RKO (cell line): ENCODE measurements at places on chromosomes 2 and 18.

DNA sequence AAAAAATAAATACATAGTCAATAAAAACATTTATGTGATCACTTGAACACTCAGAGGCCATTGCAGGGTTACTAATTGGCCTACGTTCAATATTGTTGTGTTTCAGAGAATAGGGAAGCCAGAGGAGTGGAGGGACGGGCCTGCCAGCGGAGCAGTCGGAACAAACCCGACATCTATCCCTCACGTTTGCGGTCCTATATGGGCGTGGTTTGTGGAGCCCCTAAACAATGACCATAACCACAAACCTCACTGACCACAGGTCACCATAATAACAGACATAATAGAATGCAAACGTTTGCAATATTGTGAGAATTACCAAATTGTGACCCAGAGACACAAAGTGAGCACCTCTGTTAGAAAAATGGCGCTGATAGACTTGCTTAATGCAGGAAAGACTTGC, 19.5 kb upstream of the ZNF516 start:
- DNase-seq, result no peak

GRCh38 chr2:40955635-40956034, 503.7 kb upstream of the SLC8A1 start:
- DNase-seq, result peak; percentile 6

DNA sequence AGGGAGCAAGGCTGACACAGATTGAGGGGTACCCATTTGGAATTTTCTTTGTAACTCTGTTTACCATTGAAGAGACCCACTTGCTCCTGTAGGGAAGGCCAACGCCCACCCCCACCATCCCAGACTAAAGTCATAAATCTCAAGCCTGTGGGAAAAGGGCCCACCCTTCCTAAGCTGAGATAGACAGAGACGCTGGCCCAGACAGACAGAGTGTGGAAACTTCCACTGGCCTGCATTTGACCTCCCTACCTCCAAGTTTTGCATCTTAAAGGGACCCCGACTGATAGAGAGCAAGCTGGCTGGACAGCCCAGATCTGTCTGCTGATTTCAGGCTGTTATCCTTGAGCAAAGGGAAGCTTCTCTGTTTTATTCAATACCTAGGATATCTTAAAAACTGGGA, 48.2 kb upstream of the SLC14A2 start:
- DNase-seq, result no peak

- DNase-seq, result peak; percentile 84
Measured at GRCh38 chr2:43484323-43484930, 111.4 kb downstream of the THADA start.

GRCh38 chr2:168233166-168233565, 14.2 kb downstream of the STK39 start:
- no peak for DNase-seq

DNA sequence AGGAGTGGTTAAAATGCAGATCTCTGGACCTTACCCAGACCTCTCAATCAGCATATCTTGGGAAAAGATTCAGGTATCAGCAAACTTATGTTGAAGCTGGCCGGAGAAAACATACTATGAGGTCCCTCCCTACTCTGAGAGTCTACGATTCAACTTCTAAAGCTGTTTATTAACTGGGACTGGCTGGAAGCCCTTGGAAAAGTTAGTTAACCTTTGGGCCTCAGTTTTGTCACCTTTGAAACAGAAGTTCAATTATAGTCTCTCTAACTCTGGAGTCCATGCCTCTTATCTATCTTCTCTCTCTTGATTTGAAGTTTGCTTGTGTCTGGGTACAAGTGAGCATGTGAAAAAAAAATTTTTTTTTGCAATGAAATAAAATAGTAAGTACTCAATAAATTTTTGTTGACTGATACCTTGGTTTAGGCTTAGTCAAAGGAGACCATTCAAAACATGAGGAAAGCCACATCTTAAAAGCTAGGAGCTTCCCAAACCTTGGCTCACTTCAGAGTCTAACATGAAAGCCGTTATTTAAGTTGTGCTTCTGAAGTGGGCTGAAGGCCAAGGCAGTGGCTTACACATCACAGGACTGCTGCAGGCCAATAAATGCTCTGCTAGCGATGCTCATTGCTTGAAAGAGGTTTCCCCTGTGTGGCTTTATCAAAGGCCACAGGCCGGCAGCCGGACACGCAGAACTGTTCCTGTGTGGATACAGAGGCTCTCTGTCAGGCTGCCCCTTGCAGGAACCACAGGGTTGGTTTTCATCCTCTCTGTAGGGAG, 110.6 kb upstream of the FAM136A start:
- DNase-seq, result no peak

DNA sequence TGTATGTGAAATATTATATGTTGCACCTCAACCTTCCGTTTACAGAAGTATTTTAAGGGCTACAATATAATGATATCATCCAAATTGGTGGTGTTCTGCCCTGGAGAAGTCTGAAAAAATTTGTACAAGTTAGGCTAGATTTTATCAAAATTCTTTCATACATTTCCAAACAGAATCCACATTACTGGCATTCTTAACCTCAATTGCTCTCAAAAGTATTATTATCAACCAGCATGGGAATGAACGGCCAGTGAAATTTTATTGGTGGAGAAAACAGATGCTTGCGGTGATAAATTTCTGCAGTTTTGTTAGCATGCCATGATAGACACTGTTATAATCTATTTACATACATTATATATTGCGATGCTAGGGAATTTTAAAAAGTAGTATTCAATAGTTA, 88.3 kb upstream of the TFPI start:
- no peak for DNase-seq

GRCh38 chr2:45912109-45912508, 260.6 kb downstream of the PRKCE start:
- no peak for DNase-seq

- DNase-seq, result no peak
Measured at GRCh38 chr2:84855731-84856130, 25.2 kb downstream of the TRABD2A start.

DNA sequence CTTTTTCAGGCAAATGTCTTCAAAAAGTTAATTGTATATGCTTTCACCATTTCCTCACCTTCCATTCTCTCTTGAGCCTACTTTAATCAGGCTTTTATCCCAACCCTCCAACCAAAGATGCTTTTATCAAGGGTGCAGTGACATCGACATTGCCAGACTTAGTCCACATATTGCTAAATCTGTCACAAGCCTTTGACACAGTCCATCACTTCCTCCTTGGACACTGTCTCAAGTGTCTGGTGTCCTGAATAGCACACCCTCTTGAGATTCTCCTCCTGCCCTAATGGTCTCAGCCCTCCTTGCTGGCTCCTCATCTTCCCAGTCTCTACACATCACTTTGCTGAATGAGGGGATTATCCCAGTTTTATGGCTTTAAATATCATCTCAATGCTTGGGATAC, 147.5 kb upstream of the SLC39A10 start:
- DNase-seq, result no peak

DNA sequence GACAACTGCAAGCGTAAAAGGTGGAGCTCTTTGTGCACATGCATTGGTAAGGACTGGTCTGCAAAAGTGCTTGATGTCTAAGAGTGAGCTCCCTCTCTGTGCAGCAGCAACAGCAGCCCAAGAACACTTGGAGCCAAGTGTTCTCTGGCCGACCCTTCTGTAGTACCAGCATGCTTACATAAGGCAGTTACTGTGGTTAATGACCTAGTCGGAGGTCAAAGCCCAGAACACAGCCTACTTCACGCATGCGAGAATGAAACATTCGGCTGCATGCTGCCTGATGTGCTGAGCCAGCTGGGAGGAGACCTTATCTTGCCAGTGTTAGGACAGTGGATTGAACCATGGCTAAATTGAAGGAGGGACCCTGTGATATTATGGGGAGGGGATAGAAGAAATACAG, 21.3 kb downstream of the NCAPH start:
- DNase-seq, result no peak

DNA sequence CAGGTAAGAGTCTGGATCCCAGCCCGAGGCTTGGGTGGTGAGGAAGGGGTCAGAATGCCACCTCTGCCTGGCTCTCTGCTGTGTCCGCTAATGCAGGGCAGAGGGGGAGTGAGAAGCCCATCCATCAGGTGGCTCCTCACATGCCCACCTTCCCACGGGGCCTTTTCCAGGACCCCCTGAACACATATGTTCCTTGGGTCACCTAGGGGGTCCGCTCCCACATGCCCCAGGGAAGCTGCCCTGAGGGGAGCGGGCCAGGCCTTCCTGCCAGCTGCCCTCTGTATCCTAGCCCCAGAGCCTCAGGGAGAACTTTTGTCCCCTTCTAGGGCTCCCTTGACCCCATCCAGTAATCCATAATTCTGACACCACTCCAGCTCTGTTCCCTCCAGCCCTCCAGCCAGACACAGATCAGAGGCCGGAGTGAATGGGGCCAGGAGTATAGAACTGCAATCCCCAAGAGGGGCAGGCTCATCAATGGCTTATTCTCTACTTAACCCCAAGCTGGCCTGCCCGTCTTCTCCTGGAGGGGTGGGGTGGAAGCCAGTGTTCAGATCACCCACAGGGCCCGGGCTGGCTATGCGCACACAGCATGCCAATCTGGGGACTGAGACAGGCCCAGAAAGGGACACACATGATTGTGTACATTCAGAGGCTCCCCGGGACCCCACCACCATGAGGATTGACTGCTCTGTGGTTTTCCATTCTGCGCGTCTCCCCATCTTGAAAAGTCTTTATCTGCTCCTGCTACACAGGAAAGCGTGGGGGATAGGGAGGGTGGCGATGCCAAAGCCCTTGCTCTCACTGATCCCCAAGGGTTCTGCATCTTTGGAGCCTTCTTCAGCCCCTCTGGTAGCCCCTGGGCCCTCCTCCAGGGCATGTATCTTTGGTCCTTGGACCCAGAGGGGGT, 1.1 kb downstream of the EMILIN1 start:
- no peak for DNase-seq

GRCh38 chr2:37590119-37590571, 81.3 kb downstream of the CDC42EP3 start:
- no peak for DNase-seq

DNA sequence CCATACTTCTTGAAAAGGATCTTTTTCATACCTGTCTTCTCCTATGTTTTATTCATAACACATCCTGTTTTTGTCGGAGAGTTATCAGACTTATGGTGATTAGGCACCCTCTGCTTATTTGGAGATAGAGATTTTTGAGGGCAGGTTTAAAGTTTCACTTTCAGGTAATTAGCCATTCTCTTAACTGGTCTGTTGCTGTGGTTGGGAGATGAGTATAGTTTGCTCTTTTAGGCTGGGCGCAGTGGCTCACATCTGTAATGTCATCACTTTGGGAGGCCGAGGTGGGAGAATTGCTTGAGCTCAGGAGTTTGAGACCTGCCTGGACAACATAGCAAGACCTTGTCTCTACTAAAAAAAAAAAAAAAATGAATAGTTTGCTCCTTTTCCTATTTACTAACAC, 25.3 kb downstream of the SFTPB start:
- no peak for DNase-seq

- no peak for DNase-seq
Measured at GRCh38 chr2:18701546-18701945, 112.2 kb upstream of the NT5C1B start.

GRCh38 chr2:239392072-239392357, 8.8 kb downstream of the HDAC4 start:
- no peak for DNase-seq

DNA sequence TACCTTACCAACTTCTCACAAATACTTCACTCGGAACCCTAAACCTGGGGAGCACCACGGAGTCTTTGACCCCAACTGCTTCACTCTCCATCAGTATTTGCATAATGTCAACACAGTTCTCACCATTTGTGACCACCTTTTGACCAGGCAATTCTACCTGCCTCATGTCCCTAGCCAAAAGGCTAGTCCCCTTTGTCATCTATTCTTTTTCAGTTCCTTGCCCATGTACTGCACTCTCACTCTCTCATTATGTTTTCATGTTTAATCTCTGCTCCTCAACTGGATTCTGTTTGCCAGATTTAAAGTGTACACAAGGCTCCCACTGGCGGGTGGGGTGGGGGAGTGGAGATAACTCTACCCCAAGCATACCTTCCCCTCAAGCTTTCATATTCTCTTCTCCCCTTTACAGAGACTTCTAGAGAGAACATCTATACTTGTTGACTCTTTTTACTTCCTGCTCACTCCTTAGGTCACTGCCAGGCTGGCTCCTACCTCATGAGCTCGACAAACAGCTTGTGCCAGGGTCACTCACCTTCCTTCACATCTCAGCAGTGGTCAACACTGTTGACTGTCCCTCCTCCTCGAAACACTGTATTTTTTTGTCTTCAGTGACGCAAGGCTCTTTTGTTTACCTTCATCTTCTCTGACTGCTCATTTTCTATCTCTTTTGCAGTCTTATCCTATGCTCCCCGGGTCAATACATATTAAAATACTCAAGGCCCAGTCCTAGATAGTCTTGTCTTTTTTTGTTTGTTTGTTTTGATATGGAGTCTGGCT, 88.7 kb upstream of the MAP4K3 start:
- DNase-seq, result no peak

- DNase-seq, result no peak
Measured at GRCh38 chr2:185643434-185643833, 95.2 kb upstream of the FSIP2 start.

DNA sequence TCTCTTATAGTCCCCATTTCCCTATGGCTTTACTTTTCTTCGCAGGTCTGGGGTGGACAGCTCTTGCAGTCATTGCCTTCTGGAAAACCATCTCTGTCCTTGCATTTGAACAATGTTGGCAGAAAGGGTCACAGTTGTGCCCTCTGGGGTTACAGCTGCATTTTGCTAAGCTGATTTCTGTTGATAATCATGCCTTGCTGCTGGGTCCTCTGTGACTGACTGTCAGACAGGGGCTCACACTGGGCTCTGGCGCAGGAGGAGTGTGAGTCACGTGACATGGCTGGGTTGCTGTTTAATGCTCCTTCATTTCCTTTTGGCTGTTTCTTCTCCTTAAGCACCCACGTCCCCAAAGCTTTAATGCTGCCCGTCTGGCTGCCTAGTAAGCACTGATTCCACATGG, 196.6 kb upstream of the LHCGR start:
- no peak for DNase-seq

DNA sequence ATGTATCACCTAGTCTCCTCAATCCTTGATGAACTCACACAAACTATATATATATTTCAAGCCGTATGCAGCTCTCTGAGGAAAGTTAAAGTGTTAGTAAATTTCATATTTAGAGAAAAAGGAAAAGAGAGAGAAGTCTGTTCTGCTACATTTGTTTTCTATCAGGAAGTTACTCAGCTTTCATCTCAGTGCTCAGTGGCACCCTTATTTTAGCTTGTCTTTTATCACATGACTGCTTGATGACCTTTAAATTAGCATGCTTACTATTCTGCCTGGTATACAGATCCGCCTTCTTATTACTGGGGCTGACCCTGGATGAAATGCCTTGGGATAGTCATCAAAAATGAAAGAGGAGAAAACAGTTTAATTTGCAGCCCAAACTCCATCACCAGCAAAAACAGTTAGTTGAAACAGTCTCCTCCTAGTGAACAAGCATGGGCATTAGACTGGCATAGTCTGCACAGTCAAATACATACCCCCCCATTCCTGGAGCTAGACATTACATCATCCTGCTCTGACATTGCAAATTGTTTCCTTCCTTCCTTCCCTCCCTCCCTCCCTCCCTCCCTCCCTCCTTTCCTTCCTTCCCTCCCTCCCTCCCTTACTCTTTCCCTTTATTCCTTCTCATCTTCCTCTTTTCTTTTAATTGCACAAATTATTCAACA, 215.7 kb downstream of the TMEM182 start:
- no peak for DNase-seq
